GM19239 (cell line): ENCODE measurements at places on chromosomes 7 and 10.
A peak's percentile ranks its signal among the peaks of the same experiment; 100 is the strongest.

DNA sequence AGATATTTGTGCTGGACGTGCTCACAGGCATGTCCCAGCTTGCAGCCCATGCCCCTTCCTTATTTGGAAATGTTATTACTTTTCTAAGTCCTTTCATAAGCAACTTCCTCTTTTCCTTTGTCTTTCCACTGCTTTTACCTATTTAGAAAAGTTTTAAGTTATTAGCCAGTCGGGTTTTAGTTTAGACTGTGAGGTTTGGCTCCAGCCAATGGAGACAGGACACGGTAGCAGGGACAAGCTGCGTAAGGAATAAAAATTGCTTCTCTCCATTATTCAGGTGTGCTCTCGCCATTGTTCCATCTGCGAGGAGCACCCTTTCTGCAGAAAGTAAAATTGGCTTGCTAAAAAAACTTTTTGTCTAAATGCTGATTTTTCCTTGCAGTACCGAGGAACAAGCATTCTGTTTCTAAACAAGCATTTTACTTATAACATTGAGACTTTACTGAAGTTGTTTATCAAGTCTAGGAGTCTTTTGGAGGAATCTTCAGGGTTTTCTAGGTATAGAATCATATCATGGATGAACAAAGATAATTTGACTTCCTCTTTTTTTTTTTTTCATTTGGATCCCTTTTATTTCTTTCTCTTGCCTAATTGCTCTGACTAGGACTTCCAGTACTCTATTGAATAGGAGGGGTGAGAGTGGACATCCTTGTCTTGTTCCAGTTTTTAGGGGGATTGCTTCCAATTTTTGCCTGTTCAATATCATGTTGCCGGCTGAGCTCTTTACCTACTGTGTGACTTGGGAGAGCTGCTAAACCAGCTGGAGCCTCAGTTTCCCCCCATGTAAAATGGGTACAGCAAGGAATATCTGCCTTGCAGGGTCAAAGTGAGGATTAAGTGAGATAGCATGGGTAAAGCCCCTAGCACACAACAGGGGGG, 63.8 kb downstream of the ALOX5 start:
- no peak for DNase-seq

GRCh38 chr7:141258559-141258958, 184.7 kb downstream of the TMEM178B start:
- DNase-seq: no peak

- peak; percentile 43 for DNase-seq
Measured at GRCh38 chr7:25069900-25070443, 55.1 kb downstream of the CYCS start.

DNA sequence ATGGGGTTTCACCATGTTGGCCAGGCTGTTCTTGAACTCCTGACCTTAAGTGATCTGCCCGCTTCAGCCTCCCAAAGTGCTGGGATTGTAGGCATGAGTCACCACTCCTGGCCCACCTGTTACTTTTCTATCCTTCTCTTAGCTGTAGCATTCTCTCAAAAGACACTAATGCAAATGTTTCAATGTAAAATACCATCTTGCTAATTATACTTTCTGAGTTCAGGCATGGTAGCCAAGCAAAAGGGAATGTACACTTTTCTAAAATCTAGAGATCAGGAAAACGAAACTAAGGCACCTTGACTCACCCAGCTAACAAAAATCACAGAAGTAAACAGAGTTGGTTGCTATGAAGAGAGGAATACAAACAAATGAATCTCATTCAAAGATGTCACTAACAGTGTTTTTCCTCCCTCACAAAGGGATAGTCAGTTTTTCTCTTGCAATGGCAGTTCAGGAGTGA, 401.0 kb upstream of the NRP1 start:
- no peak for DNase-seq

DNA sequence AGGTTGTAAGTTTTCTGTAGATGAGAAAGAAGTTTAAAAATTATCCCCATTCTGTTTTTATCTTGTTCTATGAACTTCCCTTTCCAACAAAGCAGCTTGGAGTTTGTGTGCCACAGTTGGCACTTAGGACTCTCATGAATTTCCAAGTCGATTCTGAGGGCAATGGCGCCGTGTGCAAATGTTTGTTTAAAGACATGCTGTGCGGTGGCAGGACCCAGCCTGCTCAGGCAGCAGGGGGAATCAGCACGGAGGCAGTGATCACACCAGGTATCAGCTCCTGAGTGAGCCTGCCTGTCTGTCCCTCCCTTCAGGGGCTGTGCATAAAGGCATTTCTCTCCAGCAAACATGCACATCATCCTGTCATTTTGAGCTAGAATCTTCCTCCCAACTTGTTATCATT, 109.8 kb upstream of the WDR11 start:
- DNase-seq: no peak

DNA sequence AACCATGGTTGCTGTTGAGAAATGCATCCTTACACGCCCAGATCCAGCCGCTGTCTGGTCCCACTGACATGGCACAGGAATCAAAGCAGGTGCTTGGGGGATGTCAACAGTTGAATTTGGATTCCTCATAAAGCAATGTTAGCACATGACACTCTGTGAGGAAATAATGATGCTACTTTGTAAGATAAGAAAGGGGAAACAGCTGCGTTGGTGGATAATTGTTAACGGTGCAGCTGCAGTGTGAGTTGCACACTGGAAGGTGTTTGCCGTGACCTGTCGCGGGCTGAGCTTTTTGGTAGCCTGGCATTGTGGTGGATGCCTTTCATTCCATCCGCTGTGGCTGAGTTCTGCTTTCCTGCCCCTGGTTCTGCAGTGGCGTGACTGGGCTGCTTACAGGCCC, 113.9 kb downstream of the MGMT start:
- no peak for DNase-seq

- DNase-seq: no peak
Measured at GRCh38 chr10:60044971-60045370, 138.6 kb upstream of the CCDC6 start.

DNA sequence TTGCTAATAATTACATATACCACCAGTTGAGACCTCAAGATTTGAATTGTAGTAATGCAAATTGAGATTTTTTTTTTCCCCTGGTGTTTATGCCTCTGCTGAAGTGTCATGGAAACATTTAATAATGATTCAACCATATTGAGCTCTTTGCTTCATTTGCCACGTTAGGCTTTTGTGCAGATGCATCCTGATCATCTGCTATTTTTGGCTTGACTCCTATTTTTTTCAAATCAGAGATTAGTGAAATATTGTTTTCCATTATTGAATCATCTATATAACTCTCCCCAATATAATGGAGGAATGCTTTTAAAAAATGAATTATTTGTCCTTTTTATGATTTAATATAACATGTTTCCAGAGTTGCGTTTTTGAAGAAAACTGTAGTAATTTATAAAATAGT, 115.1 kb downstream of the SRI start:
- no peak for DNase-seq

DNA sequence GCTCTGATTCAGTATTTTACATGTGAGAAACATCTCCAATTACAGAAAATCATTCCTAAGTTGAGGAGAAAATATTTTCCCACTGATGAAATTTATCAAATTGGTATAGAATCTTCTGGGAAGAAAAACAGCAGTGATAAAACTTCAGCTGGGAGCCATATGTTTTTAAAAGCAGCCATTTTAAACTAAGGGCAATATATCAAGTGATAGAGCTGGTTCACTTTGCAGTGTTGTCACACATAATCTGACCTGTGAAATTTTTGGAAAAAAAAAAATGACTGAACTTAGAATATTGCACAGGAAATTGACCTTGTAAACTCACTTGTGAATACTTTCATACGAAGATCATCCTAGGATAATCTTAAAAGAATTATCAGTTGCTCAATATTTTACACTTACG, 10.5 kb upstream of the EZH2 start:
- DNase-seq: no peak

GRCh38 chr10:51170518-51171245, 96.4 kb downstream of the PRKG1 start:
- DNase-seq: no peak

DNA sequence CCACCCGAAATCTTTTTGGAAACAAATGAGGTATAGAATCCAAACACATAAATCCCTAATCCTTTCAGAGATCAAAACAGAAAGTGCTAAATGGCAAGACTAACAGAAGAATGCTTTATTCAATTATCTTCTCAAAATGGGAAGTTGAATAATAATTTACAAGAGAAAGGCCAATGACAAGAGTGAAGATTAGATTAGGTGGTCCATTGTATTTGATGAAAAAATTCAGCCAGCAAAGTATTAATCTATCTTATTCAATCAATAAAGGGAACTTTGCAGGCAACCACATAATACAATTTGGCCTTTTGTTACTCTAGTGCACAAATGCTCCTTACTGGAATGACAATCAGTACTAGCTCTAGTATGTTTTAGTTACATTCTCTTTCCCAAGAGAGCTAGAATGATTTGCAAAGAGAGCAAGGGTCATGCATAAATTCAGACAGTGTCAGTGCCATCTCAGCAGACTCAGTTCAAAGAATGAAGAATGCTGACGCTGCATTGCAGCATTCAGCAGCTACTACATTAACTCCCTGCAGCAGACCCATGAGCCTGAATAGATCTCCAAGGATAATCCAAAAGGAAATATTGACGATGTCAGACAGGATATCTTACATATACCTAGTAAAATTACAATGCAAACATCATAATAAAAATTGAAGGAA, 131.8 kb downstream of the ANK3 start:
- DNase-seq: no peak

GRCh38 chr7:109873296-109873695, 1217.6 kb upstream of the LRRN3 start:
- no peak for DNase-seq

- no peak for DNase-seq
Measured at GRCh38 chr10:64977915-64978314, 1456.7 kb downstream of the REEP3 start.

- no peak for DNase-seq
Measured at GRCh38 chr10:85003083-85003482, 674.7 kb downstream of the CCSER2 start.

GRCh38 chr7:149140831-149141230, 6.4 kb upstream of the ZNF398 start:
- no peak for DNase-seq

DNA sequence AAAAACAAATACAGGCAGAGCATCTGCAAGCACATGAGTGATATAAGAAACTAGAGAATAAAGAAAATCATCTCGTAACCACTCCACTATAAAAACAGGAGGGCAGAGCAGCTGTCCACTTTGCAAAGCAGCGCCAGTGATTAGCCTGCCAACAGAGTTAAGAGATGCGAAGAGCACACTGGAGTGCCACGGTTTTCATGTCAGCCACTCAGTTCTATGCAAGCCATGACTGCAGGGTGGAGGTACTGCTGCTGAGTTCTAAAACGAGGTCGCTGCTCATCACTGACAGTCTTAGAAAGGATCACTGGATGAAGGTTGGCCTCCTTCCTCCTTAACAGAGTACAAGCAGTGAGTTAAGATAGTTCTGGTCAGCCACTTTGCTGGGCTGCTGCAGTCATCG, 58.5 kb downstream of the FGFR2 start:
- DNase-seq: no peak

DNA sequence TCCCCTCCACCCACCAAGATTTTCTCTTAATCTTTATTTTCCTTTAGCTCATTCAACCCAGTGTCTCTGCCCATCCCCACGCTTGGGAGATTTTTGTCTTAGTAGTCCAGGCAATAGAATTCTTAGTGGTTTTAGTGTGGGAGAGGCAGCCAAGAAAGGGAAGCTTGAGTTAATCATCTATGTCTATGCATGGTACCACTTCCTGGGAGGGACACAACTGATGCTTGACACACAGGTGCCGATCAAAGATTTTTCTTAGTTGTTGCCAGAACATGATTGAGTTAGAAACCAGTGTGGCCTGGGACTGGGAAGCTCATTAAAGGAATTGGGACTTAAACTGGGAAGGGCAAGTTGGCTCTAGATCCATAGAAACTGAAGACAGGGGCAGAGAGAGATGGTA, 3.1 kb downstream of the STRA8 start:
- DNase-seq: peak; percentile 76

DNA sequence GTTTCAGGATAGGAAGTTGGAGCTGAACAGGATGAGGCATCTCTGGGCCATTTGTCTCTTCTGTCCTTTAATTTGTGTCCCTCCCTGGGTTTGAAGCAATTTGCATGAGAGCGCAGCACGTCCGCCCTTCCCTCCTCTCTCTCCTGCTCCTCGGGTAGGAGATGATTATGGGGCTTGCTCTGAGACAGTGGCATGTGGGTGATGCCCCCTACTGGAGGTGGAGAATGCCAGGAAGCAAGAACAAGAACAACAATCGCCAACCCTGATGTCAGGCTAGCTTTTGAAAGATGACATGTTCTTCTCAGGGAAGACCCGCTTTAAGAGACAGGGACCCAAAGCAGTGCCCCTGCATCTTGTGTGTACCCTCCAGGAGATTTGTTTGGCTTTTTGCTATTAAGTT, 63.9 kb upstream of the LOXL4 start:
- no peak for DNase-seq

- no peak for DNase-seq
Measured at GRCh38 chr10:72605122-72605521, 20.8 kb downstream of the MICU1 start.

- DNase-seq: no peak
Measured at GRCh38 chr10:128209862-128210214, 83.6 kb upstream of the MKI67 start.

- DNase-seq: no peak
Measured at GRCh38 chr7:78111386-78111785, 312.8 kb downstream of the PHTF2 start.

DNA sequence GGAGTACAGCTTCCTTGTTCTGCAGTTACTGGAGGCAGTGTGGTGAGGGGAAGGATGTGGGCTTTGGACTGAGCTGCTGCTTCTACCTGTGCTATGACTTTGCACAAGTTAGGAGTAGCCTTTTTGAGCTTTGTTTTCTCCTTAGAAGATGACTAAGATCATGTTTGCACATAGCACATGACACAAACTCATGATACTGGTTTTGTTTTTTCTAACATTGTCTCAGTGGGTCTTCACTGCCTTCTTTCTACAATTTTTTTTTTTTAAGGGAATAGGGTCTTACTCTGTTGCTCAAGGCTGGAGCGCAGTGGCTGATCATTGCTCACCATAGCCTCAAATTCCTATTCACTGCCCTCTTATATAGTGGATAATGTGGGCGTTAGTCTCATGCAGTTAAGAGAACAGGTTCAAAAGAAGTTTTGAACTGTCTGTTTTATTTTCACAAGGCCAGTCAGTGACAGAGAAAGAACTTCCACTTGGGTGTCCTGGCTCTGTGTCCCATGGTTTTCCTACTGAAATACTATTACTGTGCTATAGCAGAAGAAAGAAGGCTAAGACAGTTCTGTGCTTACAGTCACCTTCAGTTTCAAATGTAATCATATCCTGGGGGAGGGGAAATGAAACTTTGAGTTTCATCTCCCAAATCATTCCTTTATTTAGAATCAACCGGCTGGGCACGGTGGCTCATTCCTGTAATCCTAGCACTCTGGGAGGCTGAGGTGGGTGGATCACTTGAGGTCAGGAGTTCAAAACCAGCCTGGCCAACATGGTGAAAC, 72.0 kb downstream of the KAT6B start:
- DNase-seq: no peak
